ENCODE measurements at places on chromosomes 6 and 20.

DNA sequence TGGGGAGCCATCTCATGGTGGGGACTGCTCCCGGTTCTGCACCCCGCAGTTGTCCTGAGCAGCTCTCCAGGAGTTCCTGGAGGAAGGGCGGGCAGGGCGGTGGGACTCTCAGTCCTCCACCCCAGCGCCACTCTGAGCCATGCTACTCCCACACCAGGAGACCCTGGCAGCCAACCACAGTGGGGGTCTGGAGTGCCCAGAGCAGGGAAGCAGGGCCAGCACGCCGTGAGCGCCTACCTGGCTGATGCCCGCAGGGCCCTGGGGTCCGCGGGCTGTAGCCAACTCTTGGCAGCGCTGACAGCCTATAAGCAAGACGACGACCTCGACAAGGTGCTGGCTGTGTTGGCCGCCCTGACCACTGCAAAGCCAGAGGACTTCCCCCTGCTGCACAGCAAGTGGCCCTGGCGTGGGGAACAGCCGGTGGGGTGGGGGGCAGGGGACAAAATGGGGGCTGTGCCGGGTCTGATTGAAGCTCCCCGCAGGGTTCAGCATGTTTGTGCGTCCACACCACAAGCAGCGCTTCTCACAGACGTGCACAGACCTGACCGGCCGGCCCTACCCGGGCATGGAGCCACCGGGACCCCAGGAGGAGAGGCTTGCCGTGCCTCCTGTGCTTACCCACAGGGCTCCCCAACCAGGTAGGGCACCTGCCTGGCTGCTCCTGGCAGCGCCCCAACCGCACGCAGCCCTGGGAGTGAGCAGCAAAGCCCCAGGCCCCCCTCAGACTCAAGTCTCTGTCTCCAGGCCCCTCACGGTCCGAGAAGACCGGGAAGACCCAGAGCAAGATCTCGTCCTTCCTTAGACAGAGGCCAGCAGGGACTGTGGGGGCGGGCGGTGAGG is 1.6 kb upstream of the TNFRSF6B start:
- no peak for DNase-seq

DNA sequence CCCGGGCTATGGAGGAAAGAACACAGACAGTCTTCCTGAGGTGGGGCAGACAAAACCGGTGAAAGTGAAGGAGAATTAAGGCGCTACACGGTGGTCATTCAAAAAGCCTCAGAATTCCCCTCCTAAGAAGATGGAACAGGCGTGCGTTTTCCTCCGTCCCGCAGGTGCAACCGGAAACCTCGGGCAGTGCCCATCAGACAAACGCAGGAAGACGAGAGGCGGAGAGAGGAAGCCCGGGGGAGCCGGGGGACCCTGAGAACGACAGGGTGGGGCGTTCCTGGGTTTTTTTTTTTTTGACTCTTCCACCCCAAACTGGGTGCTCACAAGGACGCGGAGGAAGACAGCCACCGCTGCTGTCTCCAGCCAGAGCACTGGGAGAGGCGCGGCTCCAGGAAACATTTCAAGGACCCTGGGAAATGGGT is 25.4 kb downstream of the TTLL2 start:
- DNase-seq = no peak

DNA sequence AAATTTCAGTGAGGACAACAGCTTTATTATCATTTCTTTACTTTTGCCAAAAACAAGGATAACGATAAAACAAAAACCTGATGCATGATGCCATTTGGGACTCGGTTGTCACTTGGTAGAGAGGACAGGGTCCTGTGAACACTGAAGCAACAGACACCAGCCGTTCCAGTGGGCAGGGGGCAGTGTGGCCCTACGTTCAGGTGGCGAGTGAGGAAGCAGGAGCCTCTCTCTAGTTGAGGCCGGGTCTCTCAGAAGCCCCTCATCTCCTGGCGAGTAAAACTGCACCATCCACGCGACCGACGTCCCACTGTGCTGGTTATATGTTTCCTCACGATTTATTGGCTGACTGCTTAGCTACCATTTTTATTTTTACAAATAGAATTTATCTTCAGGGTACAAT is 231.6 kb downstream of the THBS2 start:
- no peak for DNase-seq

DNA sequence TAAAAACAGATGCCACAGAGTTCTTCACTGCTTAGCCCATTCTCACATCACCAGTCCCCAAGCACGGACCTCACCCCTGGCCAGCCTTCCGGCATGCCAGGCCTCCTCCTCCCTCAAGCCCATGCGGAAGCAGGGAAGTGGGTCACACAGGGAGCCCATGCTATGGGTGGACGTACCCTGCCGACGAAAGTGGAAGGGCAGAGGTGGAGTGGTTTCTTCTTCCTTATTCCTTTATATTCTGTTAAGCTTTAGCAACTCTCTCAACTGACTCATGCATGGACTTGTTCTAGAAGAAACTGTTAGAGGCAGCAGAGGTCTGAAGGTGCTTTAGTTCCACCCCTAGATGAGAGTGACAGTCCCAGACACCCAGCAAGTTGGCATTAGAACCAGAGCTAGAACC is 118.6 kb downstream of the LY86 start:
- DNase-seq = no peak

DNA sequence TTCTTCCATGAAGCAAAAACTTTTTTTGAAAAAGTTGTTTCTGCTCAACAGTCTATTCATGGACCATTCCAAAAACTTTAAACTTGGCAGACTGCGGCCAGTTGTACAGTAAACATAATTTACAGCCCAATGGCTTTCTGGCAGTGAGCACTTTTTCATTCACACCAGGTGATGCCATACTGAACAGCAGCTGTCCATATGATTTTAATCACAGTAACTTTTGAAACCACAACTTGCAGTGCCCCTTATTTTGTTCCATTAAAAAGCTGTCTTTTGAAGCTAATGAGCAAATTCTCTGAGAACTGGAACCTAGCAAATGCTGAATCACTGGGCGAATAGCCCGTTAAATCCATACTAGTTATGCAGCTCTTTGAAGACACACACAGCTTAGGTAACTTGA is 576.6 kb downstream of the PTPRT start:
- peak; percentile 12 for DNase-seq

- no peak for DNase-seq
Measured at GRCh38 chr6:84546427-84546914, 217.9 kb downstream of the TBX18 start.

DNA sequence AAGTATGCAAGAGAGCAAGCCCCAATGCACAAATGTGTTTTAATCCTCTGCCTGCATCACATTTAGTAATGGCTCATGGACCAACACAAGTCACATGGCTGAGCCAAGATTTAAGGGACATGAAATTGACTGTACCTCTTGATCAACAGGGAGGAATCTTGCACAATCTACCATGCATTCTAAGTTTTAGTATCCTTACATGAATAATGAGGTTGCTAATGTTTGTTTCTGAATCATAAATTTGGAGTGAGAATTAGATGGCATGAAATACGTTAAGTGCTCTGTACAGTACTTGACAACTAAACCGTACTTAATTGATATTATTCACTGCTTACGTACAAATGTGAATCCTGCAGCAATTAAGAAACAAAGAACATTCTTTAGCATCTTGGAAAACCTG is 553.8 kb upstream of the JAG1 start:
- DNase-seq = no peak

- no peak for DNase-seq
Measured at GRCh38 chr20:13278812-13279570, 57.9 kb downstream of the ISM1 start.

- no peak for DNase-seq
Measured at GRCh38 chr6:111564482-111564945, 41.2 kb downstream of the TRAF3IP2 start.

GRCh38 chr6:99416892-99417767 is 8.0 kb downstream of the PNISR start:
- DNase-seq = no peak

DNA sequence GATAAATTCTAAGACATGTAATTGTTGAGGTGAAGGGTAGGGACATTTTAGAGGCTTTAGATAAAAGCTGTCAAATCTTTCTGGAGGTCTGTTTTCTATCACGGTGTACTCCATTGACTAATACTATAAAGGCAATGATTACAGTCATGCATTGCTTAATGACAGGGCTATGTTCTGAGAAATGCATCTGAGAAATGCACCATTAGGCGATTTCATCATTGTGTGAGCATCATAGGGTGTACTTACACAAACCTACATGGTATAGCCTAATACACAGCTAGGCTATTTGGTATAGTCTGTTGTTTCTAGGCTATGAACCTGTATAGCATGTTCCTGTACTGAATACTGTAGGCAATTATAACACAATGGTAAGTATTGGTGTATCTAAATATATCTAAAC is 71.3 kb upstream of the FYN start:
- DNase-seq = no peak

DNA sequence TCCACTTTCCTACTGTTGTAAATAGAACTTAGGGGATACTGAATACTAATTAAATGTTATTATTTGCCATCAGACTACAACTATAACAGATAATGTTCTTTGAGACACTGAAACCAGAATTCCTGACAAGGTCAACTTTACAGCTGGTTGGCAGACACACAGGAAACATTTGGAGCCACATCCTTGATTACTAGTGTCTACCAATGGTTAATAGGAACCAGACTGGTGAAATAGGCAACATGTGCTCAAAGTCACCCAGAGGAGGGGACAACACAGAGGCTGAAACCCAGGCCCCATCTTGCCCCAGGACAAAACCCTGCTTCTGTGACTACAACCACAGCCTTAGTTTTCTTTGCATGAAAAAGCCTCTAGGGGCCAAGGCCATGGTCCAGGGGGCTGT is 47.8 kb upstream of the NT5E start:
- no peak for DNase-seq

GRCh38 chr6:34318499-34319470 is 70.0 kb upstream of the SMIM29 start:
- no peak for DNase-seq

DNA sequence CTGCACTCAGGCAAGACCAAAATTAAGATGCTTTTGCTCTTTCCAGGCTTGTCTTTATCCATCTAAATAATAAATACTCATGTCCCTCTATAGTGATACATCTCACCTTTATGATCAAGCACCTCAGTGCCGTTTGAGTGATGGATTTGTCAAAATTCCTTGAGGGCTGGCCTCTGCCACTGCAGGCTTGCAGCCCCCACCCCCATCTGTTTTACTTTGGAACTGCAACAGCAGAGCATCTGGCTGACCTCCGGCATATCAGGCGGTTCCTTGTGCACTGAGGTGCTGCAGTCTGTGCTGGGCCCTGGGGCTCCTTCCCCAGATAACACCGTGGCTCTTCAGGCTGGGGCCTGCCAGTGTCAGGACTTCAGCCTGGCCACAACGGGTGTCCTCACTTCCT is 386.9 kb downstream of the CDH26 start:
- no peak for DNase-seq

DNA sequence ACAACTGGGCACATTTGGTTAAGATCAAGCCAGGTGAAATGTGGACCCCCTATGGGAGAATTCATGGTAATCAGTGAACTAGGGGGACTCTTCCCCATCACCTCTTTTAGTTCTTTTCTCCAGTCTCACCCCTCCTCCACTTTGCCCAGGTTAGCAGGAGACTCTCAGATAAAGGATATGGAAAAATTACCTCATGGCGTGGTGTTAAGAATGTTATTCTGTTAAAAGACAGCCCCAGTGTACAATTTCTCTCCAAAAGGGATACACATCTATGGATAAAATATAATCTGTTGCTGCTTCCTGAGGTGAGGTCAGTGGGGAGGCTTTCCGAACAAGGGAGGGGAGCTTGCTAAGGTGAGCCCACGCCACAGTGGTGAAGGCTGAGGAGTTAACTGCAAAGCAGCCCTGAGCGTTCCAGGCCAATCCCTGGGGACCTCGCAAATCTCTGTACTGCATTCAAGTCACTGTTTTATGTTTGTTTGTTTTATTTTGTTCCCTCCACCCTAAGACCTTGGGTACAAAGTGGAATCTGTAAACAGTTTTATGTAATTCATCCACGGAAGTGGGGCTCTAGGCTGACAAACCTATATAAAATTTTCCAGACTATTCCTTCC is 52.0 kb downstream of the ADGRF1 start:
- DNase-seq = no peak

DNA sequence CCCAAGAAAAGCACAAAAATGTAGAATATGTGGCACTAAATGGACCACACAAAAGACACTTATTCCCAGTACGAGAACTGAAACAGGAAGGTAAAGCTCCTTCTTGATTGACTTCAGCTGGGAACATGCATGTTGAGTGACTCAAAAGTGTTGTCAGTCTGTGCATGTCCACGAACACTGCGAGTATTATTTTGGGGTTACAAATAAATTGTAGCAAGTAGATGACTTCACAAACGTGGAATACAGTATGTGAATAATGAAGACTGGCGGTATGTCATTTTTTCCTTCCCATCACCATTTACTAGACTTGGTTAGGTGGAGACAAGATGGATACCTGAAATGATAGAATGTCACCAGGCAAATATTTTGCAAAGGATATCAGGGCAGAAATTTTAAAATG is 45.4 kb downstream of the L3MBTL3 start:
- no peak for DNase-seq

- DNase-seq = peak; percentile 19
Measured at GRCh38 chr20:52047811-52048764, 143.5 kb downstream of the ZFP64 start.

DNA sequence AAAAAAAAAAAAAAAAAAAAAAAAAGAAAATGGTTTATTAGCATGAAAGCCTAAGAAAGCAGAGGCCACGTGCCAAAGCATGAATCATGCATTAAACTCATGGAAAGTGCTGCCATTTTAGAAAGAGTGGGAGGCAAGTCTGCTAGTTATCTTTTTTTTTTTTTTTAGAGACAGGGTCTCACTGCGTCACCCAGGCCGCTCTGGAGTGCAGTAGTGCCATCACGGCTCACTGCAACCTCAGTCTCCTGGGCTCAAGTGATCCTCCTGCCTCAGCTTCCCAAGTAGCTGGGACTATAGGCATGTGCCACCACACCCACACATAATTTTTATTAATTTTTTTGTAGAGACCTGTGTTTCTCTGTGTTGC is 5.2 kb downstream of the VWA7 start:
- no peak for DNase-seq

- DNase-seq = no peak
Measured at GRCh38 chr6:13766201-13766634, 48.1 kb downstream of the MCUR1 start.

DNA sequence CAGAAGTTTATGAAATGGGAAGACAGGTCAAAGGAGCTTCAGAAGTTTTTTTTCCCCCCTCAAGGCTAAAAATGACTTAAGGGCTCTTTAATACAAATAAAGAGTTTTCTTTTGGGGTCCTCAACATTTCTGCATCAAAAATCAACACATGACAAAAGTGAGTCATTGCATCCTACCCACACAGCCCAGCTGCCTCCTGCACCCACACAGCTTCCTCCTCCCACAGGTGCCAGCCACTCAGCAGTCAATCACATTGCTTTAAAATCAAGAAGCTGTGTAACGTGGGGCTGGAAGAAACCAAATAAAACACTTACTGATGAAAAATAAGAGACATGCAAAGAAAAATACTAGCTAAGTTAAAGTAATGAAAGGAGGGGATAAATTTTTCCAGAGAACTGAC is 68.5 kb downstream of the MAP3K5 start:
- no peak for DNase-seq

DNA sequence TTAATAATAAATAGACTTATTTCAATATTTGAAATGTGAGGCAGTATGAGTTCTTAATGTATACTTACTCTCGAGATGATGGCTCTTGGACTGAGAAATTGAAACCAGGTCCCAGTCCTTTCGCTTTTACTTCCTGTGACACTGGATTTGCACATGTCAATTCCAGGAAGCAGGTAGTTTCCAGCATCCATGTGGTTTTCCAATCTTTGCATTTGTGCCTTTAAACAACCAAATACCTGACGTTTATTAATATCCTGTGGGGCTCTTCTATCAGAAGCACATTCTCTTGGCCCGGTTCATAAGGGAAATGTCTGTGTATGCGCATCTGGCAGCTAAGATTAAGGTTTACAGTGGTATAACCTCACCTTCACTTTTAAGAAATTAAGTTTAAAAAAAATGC is 13.1 kb downstream of the UTRN start:
- DNase-seq = no peak

- DNase-seq = no peak
Measured at GRCh38 chr6:21423106-21423854, 170.3 kb upstream of the SOX4 start.

Data from hindlimb muscle (tissue), 1 donor.